ENCODE measurements at places on chromosomes 2 and 18.
A peak's percentile ranks its signal among the peaks of the same experiment; 100 is the strongest.

GRCh38 chr2:42754021-42754775, 9.7 kb downstream of the OXER1 start:
- no peak for DNase-seq

GRCh38 chr2:50596515-50596914, 435.4 kb downstream of the NRXN1 start:
- no peak for DNase-seq

DNA sequence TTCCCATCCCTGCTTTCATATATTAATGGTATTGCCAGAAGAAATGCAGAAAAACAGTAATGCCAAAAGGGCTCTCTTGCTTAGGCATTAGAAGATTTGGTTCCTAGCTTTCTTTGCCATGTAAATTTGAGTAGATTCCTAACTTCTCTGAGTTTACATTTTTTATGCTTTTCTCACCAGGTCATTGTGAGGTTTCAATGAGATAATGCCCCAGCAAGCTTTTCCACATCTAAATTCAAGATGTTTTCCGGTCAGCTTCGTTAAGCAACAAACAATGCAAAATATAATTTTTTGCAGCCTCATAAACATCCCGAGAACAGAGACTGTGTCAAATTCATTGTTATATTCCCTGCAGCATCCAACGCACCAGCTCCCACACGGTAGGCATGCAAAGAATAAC, 44.9 kb downstream of the NCKAP5 start:
- no peak for DNase-seq

GRCh38 chr2:183031911-183032794, 6.1 kb downstream of the NCKAP1 start:
- no peak for DNase-seq

- DNase-seq = no peak
Measured at GRCh38 chr2:240325016-240326007, 110.2 kb upstream of the GPC1 start.

DNA sequence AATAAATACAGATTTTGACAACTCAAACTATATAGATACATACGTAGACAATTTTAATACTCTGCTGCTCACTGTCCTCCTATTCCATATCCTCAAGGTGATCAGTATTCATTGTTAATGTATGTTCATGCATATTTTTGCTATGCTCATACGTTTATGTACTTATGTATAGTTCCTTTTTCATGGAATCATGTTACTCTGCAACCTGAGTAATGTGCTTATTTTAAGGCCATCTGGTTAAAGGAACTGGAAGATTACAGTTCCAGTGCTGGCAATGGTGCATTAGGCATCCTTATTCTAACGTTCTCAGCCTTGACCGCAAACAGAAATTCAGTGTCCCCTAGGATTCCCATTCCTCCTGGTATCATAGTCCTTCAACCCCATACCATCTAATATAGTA, 385.0 kb upstream of the TNP1 start:
- no peak for DNase-seq

GRCh38 chr2:86042256-86043168, 63.2 kb downstream of the POLR1A start:
- DNase-seq = no peak

- DNase-seq = peak; percentile 34
Measured at GRCh38 chr18:24878289-24878688, 417.9 kb downstream of the HRH4 start.

- DNase-seq = no peak
Measured at GRCh38 chr2:43985359-43985758, 10.4 kb downstream of the LRPPRC start.

DNA sequence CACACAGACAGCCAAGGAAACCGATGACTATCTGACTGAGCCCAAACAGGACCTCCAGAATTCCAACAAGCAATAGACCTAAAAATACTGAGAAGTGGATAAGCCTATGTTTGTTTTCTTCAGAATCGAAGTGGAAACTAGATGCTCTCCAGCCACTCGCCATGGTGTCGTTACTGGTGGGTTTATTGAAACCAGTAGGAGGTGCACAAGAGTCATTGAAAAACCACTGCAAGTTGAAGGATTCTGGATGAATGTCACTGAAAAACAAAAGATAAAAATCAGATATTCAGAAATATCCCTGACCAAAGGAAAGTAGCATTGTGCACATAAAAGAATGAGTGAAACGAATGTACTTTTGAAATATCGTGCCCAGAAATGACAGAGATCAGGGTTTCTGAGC, 15.3 kb downstream of the TM4SF20 start:
- DNase-seq = no peak

DNA sequence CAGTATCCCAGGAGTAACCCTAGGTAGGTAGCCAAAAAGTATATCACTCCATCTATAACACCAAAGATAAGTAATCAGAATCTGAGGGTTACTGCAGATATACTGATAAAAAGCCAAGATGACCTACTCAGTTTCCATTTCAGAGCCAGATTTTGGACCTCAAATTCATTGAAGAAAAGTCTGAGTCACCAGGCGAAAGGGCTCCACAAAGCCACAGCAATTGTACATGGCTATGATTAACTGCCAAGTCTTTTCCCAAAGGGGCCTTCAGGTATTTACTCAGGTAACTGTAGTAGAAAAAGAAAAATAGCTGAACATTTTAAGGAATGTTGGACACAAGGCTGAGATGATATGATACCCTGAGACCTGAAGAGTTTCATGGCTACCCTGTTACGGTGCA, 75.6 kb upstream of the KCNH7 start:
- DNase-seq = no peak
